ENCODE measurements at places on chromosomes 13 and 19.

- DNase-seq: no peak
Observed at GRCh38 chr13:97344265-97345175, 89.4 kb upstream of the RAP2A start.

- no peak for DNase-seq
Observed at GRCh38 chr19:33208371-33208895, 14.3 kb downstream of the LRP3 start.

DNA sequence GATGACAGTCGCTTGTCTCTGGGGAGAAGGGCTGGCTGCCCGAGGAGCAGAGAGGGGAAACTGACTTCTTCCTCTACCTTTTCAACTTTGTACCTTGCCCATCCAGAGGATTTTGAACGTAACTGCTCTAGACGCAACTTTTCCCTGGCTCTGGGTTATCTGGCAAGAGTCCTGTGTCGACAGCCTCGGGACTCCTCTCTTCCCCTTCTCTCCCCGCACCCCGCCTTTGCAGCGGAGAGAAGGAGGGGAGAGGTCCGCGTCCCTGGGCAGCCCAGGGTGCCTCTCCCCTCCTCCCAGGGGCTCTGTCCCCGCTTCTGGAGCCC, 574 bp downstream of the SH3GL1 start:
- no peak for DNase-seq

- no peak for DNase-seq
Observed at GRCh38 chr13:81874681-81875661, 1534.0 kb upstream of the SPRY2 start.

DNA sequence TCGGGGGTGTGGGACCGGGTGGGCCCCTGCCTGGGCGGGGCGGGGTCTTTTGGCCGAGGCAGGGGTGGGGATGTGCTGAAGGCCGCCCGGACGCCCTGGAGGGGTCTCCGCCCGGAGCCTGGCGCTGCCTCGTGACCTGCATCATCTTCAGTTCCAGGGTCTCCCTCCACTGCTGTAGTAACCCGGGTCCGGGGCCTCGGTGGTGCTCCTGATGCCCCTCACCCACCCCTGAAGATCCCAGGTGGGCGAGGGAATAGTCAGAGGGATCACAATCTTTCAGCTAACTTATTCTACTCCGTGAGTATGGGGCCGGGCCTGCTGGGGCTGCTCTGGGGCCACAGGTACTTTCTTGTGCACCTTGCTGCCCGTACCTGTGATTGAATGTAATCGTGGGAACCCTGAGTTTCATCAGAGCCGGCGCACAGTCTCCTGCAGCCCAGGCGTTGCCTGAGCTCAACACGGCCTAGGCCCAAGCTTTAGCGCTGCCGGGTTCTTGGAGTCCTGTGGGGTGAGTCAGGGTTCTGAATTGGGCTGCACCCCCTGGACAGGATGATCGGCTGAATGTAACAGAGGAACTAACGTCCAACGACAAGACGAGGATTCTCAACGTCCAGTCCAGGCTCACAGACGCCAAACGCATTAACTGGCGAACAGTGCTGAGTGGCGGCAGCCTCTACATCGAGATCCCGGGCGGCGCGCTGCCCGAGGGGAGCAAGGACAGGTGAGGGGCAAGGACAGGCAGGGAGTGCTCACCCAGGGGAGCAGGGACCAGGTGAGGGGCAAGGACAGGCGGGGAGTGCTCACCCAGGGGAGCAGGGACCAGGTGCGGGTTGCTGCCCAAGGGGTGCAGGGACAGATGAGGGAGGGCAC, 10.5 kb downstream of the PEAK3 start:
- DNase-seq: no peak
